Left renal cortex interstitium (tissue), 4 donors: ENCODE measurements at places on chromosomes 7 and 10. TPM values are rescaled to one million over a fixed set of nuclear protein-coding genes. Genes with fewer than 3 reads are reported as not detected.
A peak's percentile ranks its signal among the peaks of the same experiment; 100 is the strongest.

- no peak for DNase-seq
These were observed 109.0 kb downstream of the JCAD start for GRCh38 chr10:29950391-29950790.

The MSS51 gene
- polyA plus RNA-seq, result 6.3 TPM

The ANK3 gene
- polyA plus RNA-seq, result 152 TPM

The TMEM270 gene
- polyA plus RNA-seq, result not detected

DNA sequence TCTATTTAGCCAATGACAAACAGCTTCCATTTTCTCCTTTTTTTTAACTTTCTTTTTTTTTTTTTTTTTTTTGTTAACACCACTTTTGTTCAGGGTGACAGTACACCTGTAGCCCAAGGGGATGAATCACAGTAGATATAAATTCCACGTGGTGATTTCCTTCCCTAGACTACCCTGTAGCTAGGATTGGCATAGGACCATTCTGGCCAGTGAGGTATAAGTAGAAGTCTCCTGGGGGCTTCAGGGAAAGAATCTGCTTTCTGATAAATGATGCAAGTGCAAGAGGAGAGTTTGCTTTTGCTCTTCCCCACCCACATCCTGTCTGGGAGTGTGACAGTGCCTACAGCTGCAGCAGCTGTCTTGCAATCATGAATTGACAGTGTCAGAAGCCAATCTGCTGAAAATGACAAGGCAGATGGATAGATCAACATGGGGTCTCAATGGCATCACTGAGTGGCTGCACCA is 63.2 kb upstream of the TOMM7 start:
- no peak for DNase-seq

GRCh38 chr7:13057462-13058200 is 370.2 kb downstream of the ARL4A start:
- DNase-seq, result no peak

GRCh38 chr10:97752956-97753355 is 16.0 kb downstream of the ZFYVE27 start:
- DNase-seq, result no peak

The LIPJ gene
- polyA plus RNA-seq, result 0.17 TPM

The GPR146 gene
- 1.9 TPM for polyA plus RNA-seq

The UBTD1 gene
- 8.3 TPM for polyA plus RNA-seq

The C10orf53 gene
- polyA plus RNA-seq, result not detected

The NCF1 gene
- polyA plus RNA-seq, result 1.7 TPM

- DNase-seq, result no peak
These were observed 56.2 kb upstream of the CACUL1 start for GRCh38 chr10:118810796-118811505.

- peak; percentile 92 for DNase-seq
These were observed at the start of the genes ATP5MK and PDCD11 for GRCh38 chr10:103396067-103396788. ATP5MK (minus strand) TSS chr10:103396475; CDS start chr10:103392457, 4,018 bp downstream. PDCD11 (plus strand) TSS chr10:103396626; CDS start chr10:103398427, 1,801 bp downstream.

GRCh38 chr7:131625817-131626372 is 69.5 kb upstream of the PODXL start:
- no peak for DNase-seq
